Activated T-cell treated with anti-CD3 and anti-CD28 coated beads for 24 hours (primary cell): ENCODE measurements at places on chromosomes 5 and 9.

GRCh38 chr9:1383899-1384455, 333.8 kb downstream of the DMRT2 start:
- DNase-seq = no peak

GRCh38 chr5:154273963-154274827, 83.7 kb downstream of the GALNT10 start:
- DNase-seq = no peak

GRCh38 chr9:33815781-33816180, 1.2 kb upstream of the UBE2R2 start:
- DNase-seq = no peak

DNA sequence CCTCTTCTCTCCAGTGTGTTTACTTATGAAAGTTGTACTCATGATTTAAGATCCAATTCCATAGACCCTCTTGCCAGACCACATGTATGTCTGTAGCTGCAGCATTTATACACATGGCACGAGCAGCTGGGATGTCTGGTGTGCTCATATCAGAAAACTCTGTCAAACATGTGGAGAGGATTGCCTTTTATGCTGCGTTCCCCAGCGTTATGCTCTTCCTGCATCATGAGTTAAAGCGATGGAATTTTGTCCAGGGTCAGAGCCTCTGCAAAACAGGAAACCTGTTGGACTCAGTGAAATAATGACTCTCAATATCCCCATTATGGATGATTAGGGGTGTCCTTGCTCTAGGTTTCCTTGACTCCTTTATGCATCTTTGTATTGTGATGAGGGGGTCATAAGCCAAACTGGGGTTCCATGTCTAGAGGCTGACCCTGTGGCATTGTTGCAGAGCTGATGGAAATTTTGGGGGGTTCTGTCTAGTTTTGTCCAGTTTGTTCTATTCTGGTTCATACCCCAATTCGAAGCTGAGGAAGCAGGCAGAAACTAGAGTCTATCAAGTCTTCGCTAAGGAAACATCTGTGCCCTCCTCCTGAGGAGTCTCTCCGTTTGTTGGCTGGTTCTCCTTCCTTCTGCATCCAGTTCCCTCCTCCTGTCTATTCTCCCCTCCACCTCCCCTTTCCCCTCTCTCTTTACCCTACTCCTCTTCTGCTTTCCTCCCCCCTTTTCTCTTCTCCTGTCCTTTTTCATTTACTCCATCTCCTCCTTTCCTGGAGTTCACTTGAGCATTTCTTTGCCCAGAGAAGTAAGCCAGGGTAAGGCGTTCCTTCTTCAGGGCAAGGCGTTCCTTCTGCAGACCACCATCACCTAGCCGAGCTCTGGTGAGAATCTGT, 252.8 kb downstream of the MAST4 start:
- DNase-seq = no peak

DNA sequence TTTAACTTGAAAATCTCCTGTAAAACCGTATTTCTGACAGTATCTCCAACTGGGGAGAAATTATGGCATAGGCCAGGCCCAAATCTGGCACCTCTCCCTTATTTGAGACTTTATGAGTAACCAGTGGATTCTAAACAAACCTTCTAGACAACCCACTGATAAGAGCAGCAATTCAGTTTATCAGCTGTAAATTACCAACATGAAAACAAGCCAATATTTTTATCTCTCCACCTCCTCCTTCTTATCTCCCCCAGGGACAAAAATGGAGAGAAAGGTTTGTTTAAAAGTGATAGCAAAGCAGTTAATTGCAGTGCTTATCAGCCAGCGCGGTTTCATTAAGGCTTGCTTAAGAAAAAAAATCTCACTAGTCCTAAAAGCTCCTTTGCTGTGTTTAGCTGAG, 53.8 kb downstream of the KCNV2 start:
- DNase-seq = no peak

DNA sequence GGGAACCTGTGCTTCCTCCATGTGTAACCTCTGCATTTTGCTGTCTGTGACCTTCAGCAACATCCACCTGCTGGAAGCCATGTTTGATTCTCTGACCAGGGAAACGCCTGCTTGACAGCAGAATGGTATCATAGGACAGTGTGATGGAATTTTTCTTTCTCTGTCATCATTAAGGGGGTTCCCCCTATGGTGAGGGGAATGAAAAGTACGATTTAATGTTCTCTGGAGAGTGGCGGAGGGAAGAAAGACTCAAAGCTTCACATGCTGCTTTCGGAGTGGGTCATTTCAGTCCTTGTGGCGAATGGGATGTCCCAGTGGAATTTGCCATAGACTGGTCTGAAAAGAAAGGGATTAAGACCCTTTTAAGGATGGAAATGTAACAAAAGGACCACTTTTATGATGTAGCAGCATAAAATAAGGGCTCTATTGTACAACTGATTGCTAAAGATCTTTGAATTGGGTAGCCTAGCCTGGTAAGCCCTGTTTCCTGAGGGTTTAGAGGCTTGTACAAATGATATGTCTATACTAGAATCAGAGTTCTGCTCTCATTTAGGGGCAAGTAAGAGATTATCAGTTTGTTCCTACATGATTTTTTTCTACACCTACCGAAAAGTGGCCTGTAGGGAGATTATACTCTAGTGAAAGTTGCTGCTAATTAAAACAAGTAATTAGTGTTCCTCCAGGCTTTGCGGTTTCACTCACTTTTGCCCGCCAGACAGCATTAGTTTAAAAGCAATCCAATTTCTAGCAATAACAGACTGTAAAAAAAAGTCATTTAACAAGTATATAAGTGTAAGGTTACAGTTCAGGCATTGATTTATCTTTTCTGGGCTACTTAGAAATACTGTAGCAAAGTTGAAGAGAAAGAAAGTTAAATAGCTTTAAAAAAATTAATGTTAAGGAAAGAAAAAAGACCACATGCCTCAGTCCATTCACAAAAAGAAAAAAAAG, 904.5 kb downstream of the NR2F1-AS1 start:
- DNase-seq = no peak

- DNase-seq = no peak
These were observed 395.0 kb downstream of the MLLT3 start for GRCh38 chr9:20227166-20227874.

- no peak for DNase-seq
These were observed 301.8 kb upstream of the CDH6 start for GRCh38 chr5:30891660-30892059.

GRCh38 chr5:36815871-36816270, 60.7 kb upstream of the NIPBL start:
- DNase-seq = no peak

- no peak for DNase-seq
These were observed 9.2 kb upstream of the RASA1 start for GRCh38 chr5:87258507-87258906.

DNA sequence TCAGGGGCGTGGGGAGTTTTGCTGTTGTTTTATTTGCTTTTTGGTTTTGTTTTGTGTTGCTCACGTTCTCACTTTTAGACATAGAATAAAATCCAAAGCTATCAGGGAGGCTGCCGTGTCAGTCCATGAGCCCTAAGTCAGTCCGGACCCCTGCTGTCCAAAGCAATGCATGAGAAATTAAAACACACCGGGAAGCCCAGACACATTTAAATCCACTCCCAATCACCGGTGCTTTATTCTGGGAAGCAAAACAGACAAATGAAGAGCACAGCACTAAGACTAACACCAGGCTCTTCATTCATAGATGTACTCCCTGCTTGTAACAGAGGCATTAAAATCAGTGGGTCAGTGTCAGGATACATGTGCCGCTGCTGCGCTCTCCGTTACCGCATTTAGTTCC, 180.9 kb downstream of the IRX2 start:
- DNase-seq = no peak

DNA sequence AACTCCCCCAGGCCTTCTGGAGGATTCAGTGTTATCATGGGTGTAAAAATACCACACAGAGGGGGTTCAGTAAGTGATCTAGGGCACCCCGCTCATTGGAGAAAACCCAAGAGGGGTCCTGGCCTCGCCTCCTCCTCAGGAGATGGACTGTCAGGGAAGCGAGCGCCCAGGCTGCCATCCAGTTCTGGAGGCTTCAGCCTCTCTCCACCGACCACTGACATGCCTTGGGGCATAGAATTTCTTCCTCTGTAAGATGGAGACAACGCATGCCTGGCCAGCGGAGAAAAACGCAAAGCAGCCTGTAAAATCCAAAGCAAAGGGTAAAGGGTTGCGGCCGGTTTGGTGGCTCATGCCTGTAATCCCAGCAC, 165.4 kb downstream of the COL23A1 start:
- DNase-seq = no peak

DNA sequence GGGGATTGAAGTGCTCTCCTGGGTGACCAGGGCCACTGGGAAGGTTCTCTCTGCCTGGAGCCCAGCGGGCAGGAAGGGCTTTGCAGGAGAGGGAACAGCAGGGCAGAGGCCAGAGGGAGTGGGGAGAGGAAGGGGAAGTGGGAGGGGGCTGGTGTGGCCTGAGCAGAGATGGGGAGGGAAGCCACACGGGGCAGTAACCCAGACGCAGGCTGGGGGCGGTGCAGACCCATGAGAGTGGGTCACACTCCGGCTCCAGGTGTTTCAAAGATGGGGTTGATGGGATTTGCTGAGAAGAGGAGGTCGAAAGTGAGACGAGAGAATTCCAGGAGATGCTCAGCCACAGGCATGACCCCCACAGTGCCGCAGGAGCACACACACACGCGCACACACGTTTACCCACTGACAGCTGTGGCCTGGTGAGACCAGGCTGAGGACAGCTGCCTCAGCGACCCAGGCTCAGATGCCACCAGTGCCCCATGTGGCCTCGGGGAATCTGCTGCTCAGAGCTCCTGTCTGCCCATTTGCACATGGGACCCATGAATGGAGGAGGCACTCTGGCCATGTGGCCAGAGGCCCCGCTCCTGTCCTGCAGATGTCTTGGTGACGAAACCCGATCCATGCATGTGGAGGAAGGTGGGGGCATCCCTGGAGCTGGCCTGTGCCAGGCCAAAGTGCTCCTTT, 32.7 kb upstream of the FCN2 start:
- DNase-seq = no peak

DNA sequence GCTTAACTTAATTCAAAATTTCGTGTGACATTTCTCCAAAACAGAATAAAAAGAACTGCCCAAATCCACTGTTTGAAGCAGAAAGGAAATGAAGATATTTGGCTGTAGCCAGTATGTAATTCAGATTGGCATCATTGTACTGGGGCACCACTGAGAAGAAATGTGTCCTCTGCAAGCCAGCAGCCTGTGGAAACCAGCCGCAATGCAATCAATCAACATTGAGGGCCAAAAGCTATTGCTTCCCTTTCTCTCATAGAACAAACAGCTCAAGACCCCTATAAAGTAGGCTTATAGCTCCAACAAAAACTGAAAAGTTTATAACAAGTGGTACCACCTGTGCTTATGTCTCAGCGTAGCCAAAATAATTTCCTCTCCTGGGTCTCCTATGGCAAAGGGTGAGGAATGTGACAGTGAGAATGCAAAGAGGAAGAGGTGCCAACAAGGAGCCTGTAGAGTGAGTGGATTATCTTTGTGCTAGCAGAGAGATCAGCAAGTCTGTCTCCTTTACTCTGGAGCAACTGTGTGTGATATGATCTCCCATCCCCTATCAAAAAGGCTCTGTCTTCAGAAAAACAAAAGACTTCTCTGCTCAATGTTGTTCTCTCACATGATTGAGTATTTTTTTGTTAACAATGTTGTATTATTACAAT, 1072.3 kb upstream of the DMAC1 start:
- no peak for DNase-seq

DNA sequence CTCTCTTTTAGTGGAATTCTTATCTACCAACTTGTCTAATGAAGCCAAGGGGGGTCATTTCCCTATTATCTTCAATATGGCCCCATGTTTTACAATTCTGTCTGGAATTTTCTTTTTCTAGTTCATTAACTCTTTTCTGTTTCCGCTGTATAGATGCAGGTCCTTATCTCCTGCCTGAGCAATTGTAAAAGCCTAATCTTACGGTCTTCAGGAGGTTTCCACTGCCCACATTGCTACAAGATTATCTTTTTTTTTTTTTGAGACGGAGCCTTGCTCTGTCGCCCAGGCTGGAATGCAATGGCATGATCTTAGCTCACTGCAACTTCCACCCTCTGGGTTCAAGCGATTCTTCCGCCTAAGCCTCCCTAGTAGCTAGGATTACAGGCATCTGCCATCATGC, 132.3 kb downstream of the UNC13B start:
- no peak for DNase-seq

- no peak for DNase-seq
These were observed 30.1 kb downstream of the ZNF462 start for GRCh38 chr9:106893088-106893487.

GRCh38 chr5:153896117-153896516, 142.6 kb downstream of the FAM114A2 start:
- DNase-seq = no peak

DNA sequence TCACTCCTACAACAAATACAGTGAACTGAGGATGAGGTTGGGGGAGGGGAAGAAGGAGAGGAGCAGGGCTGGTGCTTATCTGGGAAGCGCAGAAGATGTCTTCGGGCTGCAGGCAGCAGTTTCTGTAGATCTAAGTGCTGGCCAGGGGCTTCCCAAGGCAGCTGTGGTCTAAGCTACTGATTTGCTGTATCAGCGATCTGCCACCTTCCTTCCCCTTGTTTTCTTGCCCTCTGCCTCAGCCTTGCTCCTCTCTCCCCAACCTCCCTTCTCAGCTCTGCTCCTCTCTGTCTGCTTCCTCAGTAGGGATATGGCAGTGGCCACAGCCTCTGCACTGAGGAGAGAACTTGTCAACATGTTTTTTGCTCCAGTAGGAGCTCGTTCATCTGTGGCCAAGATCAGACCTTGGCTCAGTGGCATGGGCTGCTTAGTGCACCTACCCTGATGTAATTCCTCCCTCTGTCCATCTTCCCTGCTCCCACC, 42.8 kb upstream of the IL6ST start:
- no peak for DNase-seq

GRCh38 chr9:693201-694091, 148.1 kb upstream of the DMRT1 start:
- DNase-seq = no peak

GRCh38 chr5:61931236-61931635, 374.8 kb upstream of the KIF2A start:
- no peak for DNase-seq

- no peak for DNase-seq
These were observed 18.5 kb upstream of the COL15A1 start for GRCh38 chr9:98924946-98925820.

- DNase-seq = no peak
These were observed 238.3 kb upstream of the IRX1 start for GRCh38 chr5:3357291-3357690.

DNA sequence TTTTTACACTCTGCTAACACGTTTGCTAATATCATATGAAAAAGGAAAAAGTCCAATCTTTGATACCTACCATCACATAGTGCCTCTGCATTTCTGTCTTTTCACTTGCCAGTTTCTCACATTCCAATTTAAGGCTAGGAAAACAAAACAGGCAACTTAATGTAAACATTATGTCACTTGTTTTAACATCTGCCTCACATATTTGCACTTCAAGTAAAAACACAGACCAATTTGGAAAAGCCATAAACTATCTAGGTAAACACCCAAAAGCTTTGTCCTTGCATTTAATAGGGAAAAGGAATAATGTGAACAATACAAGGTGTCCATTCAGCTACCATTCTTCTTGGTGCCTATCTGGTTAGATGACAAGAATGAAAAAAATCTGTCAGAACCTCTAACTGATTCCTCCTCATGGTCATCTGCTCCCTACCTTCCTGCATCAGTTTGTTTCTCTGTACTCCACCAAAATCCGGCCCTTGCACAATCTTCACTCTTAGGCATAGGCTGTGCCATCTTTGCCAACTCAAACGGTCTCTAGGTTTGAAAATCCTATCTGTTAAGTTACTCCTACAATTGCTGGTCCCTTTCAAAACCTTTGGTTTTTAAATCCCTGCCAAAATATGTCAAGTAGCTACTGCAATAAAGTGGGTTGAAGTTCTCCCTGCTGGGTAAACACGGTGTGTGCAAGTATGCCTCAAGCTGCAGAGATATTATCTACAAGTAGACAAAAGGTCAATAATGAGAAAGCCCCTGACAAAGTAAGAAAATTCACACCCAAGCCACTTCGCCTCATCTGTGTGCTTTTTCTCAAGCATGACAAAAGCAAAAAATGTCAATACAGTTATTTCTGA, 3.4 kb downstream of the TLE1 start:
- DNase-seq = no peak
